Sciatic nerve (tissue), 2 donors: ENCODE measurements at places on chromosomes 7 and 10. TPM values are rescaled to one million over a fixed set of nuclear protein-coding genes. Genes with fewer than 3 reads are reported as not detected.
A peak's percentile ranks its signal among the peaks of the same experiment; 100 is the strongest.

The PNLIP gene
- total RNA-seq, result 2.8 TPM

DNA sequence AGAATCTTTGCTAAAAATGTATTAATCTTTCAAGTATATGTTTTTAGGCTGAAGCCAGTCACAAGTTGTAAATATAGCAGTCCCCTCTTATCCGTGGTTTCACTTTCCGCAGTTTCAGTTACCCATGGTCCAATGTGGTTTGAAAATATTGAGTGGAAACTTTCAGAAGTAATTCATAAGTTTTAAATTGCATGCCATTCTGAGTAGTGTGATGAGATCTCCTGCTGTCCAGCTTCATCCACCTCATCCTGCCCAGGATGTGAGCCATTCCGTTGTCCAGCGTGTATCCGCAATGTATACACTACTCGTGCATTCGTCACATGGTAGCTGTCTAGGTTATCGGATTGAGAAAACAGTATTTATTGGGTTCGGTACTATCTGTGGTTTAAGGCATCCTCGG lies 12.2 kb downstream of the PDCD4 start:
- DNase-seq, result no peak

GRCh38 chr10:3395458-3395861 lies 222.9 kb upstream of the PITRM1 start:
- peak; percentile 45 for DNase-seq

The AKR1C4 gene
- not detected for total RNA-seq

The C10orf53 gene
- not detected for total RNA-seq

DNA sequence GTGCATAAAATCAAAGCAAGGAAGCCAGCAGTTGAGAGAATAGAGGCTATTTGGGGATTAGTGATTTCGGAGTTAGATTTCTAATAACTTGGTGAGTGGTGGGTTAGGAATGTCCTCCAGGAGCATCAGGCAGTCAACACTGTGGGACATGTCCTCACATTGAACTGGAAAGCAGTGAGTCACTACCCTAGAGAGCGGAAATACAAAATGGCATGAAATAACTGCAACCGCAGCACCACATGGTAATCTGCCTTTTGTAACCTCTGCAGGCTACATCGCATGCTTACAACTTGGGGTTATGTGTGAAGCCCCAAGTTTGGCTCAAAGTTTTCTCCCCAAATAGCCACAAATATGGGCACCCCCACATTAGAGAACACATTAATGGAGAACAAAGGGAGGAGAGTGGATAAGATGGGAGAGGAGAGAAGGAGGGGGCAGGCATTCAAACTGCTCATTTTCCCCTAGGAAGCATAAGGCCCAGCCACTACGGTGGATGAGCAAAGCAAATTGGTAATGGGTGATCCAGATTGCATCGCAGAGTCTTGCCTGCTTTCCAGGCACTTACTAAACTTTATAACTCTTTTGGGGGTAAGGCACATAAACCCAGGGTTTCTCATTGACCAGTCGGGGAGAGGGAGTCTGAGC lies 22.0 kb upstream of the SLF2 start:
- no peak for DNase-seq

- no peak for DNase-seq
Observed at GRCh38 chr7:47497367-47498096, 84.4 kb downstream of the TNS3 start.

- no peak for DNase-seq
Observed at GRCh38 chr7:116206141-116206540, 4.2 kb upstream of the TES start.

GRCh38 chr10:5492322-5492855 lies 7.0 kb downstream of the CALML5 start:
- DNase-seq, result no peak

GRCh38 chr10:125157505-125157904 lies 2.9 kb downstream of the CTBP2 start:
- DNase-seq, result no peak

- no peak for DNase-seq
Observed at GRCh38 chr10:125023862-125024496, 82.1 kb downstream of the ZRANB1 start.

- no peak for DNase-seq
Observed at GRCh38 chr10:79608505-79609375, 2.0 kb upstream of the SFTPA1 start.

The FEZF1 gene
- total RNA-seq, result not detected

The MBL2 gene
- not detected for total RNA-seq

- DNase-seq, result no peak
Observed at GRCh38 chr7:84194484-84195271, at the start of gene SEMA3A. Gene SEMA3A, minus strand, starts transcription at chr7:84194789. Its CDS starts 203 bp downstream, at chr7:84194586.

The SPDYE6 gene
- total RNA-seq, result not detected

GRCh38 chr7:43700059-43700501 lies 29.2 kb downstream of the COA1 start:
- no peak for DNase-seq

DNA sequence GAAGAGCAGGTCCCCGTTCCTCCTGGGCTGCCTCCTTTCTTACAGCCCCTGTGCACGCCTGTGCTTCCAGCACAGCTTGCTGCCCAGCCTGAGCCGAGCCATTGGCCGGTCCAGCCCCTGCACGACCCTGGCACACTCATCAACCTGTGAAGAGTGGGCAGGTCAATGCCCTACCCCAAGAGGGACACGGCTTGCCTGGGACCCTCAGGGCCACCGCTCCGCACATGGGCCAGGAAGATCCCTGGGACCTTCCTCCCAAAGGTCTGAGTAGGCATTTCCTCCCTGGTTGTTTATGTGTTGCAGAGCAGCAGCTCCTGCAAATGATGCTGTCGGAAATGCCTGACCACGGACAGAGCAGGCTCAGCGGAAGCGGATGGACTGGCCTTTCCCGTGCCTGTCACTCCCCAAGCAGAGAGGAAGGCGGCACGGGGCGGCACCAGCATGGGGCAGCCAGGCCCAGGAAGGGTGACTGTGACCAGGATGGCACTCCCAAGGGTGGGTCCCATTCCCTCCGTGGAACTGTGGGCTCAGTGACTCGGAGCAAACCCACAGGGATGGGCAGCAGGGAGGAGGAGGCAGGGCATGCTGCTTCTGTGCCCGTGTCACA lies 252.5 kb downstream of the TNS3 start:
- DNase-seq, result peak; percentile 57

GRCh38 chr10:47418966-47419365 lies 34.9 kb upstream of the ZNF488 start:
- DNase-seq, result no peak

DNA sequence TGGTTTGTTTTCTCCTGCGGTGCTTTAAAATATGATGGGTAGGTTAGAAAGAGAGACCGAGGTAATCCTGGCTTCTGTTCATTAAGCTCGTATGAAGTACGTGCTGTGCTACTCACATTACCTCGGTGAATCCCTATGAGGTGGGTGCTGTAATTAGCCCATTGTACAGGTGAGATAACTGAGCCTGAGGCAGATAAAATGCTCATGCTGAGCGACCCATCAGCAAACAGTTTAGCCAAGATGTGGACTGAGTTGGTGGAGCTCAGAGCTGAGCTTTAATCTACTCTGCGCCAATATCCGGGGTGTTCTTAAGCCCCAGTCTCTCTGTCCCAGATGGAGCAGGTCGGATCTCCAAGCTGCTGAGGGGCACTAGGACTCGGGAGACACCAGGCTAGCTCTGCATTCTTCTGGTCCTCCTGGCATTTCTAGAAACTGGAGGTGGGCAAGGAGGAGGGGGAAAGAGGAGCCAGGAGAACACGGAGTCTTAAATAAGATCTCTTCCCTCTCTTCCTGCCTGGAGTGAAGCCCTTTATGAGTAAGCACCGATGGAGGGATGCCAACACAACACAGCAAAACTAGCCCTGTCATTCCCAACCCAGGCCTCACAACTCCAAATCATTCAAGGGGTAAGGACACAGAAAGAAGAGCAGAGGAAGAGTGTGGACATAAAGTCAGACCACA lies 458.5 kb downstream of the KCNMA1 start:
- no peak for DNase-seq

DNA sequence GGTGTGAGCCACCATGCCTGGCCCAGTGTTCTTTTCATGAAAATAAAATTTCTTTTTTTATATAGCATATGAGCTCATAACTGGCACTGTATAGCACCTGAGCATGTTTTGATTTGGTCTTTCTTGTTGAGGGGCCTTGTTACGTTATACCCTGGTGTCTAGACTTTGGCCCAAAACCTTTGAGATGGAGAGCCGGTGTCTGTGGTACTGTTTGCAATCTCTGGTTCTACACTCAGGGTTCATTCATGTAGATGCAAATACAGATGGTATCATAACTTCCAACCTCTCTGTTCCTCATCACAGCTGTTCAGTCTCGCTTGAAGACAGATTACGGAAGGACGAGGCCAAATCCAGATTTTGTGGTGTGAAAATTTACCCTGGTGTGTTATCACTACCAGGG lies at the start of gene TAS2R5:
TSS of gene TAS2R5 (plus strand) at position 301 of the 400 bp plus-strand sequence. CDS start 145 bp downstream, outside the sequence.
- no peak for DNase-seq

The KCNMA1 gene
- total RNA-seq, result 10.7 TPM

GRCh38 chr7:22640269-22640668 lies 86.7 kb upstream of the IL6 start:
- DNase-seq, result no peak

The MKI67 gene
- total RNA-seq, result 1.3 TPM

The SAMD9L gene
- 28.4 TPM for total RNA-seq

- DNase-seq, result no peak
Observed at GRCh38 chr7:48347230-48347825, 176.1 kb downstream of the ABCA13 start.

The ZNF804B gene
- total RNA-seq, result not detected
